ENCODE measurements at places on chromosomes 2 and 18.

- no peak for DNase-seq
These were observed 287.8 kb upstream of the CCDC68 start for GRCh38 chr18:55247032-55247431.

DNA sequence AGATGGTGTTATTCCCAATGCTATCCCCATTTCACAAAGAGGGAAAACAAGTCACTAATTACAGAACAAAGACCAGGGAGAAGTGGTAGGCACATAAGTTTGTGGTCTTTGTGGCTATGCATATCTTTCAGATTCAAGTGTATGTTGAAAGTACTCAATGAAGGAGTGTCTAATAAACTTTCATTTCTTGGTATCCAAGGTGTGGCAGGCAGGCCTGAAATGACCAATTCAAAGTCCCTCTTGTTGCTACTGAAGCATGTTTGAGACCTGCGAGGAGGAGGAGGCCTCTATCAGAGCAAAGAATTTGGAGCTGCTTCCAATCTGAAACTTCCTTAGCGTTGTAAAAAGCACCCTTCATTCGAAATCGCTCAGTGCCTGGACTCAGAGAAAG, 60.9 kb upstream of the KLF7 start:
- no peak for DNase-seq

DNA sequence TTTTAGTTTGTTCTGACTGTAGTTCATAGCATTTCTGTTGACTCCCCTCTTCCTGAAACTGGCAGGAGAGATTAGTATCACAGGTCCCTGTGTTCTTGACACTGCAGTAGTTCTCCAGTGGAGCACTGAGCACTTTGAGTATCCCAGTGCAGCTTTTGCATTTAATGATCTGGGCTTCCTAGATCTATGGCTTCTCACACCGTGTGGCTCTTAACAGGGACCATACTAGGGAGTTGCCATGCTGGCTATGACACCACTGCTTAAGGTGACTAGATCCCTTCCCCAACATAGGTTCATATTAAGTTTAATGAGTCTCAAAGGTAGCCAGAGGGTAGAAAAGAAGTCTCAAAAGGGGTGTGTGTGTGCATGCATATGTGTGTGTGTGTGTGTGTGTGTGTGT, 6.2 kb upstream of the MSTN start:
- DNase-seq = no peak

- no peak for DNase-seq
These were observed 334.7 kb upstream of the CHAC2 start for GRCh38 chr2:53432936-53433335.

GRCh38 chr2:26847307-26847654, 651 bp upstream of the DPYSL5 start:
- no peak for DNase-seq

All from PC-9 (cell line).